Right renal cortex interstitium (tissue), 3 donors: ENCODE measurements at places on chromosomes 1 and 21. TPM values are rescaled to one million over a fixed set of nuclear protein-coding genes. Genes with fewer than 3 reads are reported as not detected.

DNA sequence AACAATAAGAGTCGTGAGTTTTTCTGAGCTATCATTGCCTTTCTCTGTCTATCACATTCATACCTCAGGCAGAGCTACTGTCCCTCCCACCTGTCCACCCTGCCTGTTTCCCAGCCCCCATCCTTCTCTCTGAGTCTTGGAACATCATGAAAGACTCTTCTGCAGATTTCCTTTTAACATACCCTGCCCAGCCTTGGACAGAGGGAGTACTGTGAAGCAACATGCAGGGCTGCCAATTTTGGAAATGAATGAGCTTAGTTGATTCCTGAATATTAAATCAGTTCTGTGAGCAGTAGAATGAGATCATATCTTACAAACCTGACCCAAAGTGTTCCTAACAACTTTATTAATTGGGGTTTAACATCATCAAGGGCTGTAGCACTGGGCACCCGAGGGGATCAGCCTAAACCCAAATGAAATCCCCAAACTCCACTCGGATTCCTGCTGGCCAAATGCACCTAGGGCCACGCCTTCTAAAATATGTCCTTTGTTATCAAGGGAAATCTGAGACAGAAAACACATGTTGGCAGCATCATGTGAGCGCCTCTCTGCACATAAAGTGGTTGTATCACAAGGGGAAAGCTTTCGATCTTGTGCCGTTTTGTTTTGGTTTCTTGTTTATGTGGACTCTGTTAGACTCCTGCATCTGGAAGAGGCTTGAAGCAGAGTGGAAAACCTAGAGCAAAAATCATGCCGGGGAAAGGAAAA, 357.6 kb downstream of the KIF26B start:
- no peak for DNase-seq

GRCh38 chr1:53740621-53741105, 1.7 kb upstream of the GLIS1 start:
- DNase-seq = no peak

AIRE gene
- polyA plus RNA-seq = 0.32 TPM

CNIH3 gene
- 9.8 TPM for polyA plus RNA-seq

ENTREP3 gene
- 21.5 TPM for polyA plus RNA-seq

- DNase-seq = no peak
These were observed 23.4 kb downstream of the RD3 start for GRCh38 chr1:211468595-211468994.

PADI2 gene
- polyA plus RNA-seq = 2.3 TPM
